ENCODE measurements at places on chromosomes 4 and X.
A peak's percentile ranks its signal among the peaks of the same experiment; 100 is the strongest.

GRCh38 chr4:70759126-70759525 lies 37.4 kb downstream of the RUFY3 start:
- peak; percentile 37 for DNase-seq

GRCh38 chr4:29390921-29391320 lies 1329.2 kb upstream of the PCDH7 start:
- no peak for DNase-seq

DNA sequence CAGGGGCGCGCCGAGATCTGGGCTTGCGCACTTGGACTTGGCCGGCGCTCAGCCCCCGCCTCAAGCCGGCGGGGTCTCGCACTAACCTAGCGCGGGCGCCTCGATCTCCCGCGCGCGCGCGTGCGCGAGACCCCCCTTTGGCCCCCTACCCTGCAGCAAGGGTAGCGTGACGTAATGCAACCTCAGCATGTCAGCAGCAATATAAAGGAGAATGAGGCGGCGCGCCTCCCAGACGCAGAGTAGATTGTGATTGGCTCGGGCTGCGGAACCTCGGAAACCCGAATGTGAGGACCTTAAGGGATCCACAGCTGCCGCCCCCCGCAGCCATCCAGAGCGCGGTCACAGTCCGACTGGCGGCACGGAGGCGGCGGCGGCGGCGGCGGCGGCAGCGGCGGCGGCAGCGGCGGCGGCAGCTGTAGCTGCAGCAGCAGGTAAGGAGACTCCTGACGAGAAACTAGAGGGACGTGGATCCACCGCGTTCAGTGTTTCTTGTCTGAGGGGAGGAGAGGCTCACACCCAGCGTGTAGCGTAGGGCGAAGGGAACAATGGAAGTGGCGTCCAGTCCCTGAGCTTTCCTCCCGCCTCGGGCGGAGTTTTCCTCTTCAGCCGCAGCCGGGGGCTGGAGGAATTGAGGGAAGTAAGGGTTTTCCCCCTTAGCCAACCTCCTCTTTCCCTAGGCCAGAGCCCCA lies at the start of the genes SATL1 and ZNF711:
Gene SATL1 (minus strand): TSS at position 19 of the 689 bp plus-strand sequence. CDS start 134,811 bp downstream, outside the sequence.
Gene ZNF711 (plus strand): TSS at position 231 of the 689 bp plus-strand sequence. CDS start 3,582 bp downstream, outside the sequence.
- DNase-seq = peak; percentile 67

DNA sequence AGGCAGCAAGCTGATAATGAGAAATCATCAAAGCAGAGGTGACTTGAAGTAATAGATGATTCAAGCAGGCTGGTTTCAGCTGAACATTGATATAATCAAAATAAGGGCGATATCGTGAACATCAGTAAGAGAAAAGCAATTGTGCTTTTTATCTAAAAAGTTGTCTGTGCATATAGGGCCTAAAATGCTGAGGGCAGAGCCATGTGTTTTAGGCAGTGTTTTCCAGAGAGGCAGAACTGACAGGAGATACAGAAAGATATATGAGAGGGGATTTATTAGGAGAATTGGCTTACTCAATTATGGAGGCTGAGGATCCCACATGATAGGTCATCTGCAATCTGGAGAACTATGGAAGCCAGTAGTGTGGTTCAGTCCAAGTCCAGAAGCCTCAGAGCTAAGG lies 136.5 kb upstream of the NPY2R start:
- DNase-seq = no peak

- DNase-seq = no peak
These were observed 37.5 kb downstream of the FGFBP1 start for GRCh38 chr4:15901007-15901406.

- no peak for DNase-seq
These were observed 11.4 kb downstream of the INTS6L start for GRCh38 chrX:135531813-135532212.

GRCh38 chrX:103520386-103520785 lies 1.1 kb upstream of the RAB40A start:
- peak; percentile 90 for DNase-seq

DNA sequence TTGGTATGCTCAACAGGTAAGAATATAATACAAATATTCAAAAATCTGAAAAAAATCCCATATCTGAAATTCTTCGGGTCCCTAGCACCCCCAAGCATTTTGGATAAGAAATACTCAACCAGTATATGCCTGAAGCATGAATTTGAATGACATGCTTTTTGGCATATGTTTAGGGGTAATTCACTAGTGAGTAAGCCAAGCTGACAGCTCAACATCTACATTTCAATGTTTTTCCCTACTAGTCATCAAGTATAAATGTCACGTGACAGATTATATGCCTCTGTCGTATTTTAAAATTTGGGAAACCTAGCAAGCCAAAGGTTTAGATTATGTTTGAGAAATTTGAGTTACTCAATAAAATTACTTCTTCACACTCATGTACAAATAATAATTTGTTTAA lies 125.1 kb downstream of the FGF16 start:
- DNase-seq = no peak

DNA sequence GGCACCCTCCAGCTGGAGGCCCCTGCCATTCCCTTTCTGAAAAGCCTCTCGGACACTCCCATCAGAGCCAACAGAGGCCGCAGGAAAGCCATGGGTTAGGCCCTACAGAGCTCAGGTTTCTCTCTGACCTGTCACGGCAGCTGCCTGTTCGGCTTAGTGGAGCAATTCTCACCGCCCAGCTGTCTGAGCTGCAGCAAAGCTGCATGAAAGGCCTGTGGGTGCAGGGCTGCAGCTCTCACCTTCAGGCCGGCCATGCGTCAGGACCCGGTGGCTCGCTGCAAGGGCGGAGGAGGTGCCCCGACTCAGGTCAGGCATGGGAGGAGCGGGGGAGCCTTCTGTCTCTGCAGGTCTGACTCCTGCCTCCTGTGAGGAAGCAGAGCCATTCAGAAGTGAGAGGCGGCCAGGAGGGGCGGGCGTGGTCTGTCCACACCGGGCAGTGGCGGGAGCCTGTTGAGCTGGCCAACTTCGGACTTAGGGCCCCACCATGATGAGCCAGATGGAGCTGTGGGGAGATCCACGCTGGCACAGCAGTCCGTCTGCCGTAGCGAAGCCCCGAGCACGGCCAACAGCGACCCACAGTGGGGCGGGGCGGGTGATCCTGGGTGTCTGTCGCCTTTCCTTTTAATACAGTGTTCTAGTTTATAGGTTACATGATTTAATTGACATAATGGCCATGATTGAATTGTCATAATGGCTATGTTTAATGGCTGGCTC lies 23.4 kb downstream of the PDE6B start:
- no peak for DNase-seq

- no peak for DNase-seq
These were observed 10.8 kb downstream of the CLCN4 start for GRCh38 chrX:10167573-10167972.

GRCh38 chr4:113673450-113673849 lies 88.1 kb downstream of the CAMK2D start:
- DNase-seq = no peak

- no peak for DNase-seq
These were observed 407.0 kb downstream of the KLHL4 start for GRCh38 chrX:87924619-87925018.

- DNase-seq = no peak
These were observed 49.0 kb downstream of the AMMECR1 start for GRCh38 chrX:110268886-110269285.

DNA sequence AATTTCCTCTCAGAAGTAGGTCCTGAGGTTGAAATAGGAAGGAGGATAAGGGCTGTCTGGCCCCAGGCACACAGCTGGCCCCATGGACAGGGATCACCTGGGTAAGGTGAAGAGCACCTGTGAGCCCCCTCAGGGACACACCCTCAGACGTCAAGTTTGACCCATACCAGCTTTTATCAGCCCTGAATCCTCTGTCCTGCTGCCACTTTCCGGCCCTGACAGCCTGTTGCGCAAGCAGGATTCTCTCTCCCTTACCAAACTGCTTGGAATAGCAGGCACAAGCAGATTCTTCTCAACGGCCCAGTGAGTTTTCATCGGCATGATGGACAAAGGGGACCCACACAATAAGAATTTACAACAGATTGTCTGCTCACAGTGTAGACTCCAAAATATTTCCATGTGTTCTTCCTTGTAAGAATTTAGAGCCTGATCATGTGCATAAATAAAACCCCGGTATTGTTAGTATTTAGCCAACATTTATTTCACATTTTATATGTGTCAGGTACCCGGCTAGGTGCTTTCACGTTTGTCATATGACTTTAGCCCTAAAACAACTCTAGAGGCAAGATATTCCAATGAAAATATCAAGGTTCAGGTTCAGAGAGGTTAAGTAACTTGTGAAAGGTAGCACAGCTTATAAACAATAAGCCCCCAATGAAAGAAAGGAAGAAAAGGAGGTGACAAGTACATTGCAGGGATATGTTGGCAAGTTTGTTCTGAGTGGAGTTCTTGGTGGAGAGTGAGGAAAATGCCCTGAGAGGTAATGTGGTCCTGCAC lies 107.2 kb upstream of the KIT start:
- DNase-seq = peak; percentile 34

- no peak for DNase-seq
These were observed 585.1 kb upstream of the FRG1 start for GRCh38 chr4:189355590-189355989.

DNA sequence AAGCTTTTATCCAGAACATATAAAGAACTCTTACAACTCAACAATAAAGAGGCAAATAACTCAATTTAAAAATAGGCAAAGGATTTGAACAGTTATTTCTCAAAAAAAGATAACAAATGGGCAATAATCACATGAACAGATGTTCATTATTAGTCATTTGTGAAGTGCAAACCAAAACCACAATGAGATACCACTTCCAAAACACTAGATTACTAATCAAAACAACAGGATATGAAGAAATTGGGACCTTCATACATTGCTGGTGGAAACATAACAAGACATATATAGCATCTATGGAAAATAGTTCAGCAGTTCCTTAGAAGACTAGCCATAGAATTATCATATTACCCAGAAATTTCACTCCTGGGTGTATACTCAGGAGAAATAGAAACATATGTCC lies 224.6 kb downstream of the FBXO8 start:
- peak; percentile 10 for DNase-seq

DNA sequence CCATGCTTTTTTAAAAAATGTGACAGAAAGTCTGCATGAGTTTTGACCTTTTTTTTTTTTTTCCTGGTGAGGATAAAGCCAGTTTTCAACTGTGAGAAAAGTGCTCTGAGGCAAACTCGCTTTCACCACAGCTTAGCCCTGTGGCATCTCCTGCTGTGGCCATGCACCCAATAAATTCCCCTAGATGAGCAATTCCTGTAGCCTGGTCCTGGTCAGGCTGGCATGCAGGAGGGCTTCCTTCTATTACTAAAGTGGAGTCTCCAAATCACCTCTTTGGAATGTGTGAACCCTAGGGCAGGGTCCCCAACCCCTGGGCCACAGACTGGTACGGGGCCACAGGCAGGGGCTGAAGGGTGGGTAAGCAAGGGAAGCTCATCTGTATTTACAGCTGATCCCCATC lies 265.4 kb downstream of the RAPGEF2 start:
- no peak for DNase-seq

GRCh38 chr4:81724925-81725329 lies 253.2 kb upstream of the RASGEF1B start:
- DNase-seq = no peak

GRCh38 chr4:110106931-110107296 lies 91.5 kb downstream of the ELOVL6 start:
- DNase-seq = peak; percentile 65

- peak; percentile 48 for DNase-seq
These were observed 32.3 kb downstream of the RASL11B start for GRCh38 chr4:52894443-52894842.

DNA sequence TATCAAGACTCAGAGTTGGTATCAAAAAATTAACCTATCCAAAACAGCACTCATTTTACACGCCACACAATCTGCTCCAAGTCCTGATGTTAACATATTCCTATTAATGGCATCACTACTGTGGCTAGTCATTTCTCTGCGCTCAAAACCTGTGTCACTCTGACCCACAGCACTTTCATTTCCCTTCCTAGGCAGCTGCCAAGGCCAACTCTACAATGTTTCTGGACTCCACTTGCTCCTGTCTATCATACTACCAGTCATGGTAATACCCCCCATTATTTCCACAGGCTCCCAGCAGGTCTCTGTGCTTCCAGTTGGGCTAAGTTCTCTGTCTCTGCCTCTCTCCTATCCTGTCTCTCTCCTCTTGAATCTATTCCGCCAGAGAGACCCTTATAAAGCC lies 323.6 kb downstream of the NR3C2 start:
- DNase-seq = no peak

- DNase-seq = peak; percentile 3
These were observed 576.9 kb upstream of the PCDH10 start for GRCh38 chr4:132572210-132572609.

- no peak for DNase-seq
These were observed 1.3 kb upstream of the SOD3 start for GRCh38 chr4:24794051-24794450.

DNA sequence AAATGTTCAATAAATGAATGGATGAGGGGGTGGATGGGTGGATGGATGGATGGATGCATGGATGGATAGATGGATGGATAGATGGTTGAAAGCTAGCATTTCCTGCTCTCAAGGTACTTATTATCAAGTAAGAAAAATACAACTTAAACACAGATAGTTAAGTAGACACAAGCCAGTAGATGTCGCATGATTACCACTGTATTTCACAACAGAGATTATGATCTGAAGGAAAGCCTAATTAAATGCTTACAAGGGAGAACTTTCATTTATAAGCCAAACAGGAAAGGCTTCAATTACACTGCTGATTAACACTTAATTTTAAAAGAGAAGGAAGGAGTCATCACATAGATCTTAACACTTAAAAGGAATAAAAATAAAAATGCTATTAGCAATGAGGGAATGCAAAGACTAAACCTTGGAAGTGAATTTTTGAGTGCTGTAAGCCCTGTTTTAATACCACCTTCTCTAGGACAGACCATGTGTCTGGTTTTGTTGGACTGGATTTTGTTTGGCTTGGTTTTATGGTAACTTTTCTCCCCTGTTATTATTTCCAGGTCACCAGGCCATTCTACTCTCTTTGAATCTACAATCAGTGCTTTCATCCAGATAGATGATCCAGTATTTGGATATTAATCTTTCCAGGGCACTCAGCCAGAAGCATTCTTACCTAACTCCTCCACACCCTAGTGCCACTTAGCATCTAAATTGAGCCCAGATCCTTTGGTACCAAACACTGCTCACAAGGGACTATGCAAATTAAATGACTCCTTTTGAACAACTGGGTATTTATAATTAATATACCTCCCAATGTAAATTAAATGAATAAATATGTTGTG lies 75.5 kb upstream of the SLC39A8 start:
- DNase-seq = peak; percentile 28

DNA sequence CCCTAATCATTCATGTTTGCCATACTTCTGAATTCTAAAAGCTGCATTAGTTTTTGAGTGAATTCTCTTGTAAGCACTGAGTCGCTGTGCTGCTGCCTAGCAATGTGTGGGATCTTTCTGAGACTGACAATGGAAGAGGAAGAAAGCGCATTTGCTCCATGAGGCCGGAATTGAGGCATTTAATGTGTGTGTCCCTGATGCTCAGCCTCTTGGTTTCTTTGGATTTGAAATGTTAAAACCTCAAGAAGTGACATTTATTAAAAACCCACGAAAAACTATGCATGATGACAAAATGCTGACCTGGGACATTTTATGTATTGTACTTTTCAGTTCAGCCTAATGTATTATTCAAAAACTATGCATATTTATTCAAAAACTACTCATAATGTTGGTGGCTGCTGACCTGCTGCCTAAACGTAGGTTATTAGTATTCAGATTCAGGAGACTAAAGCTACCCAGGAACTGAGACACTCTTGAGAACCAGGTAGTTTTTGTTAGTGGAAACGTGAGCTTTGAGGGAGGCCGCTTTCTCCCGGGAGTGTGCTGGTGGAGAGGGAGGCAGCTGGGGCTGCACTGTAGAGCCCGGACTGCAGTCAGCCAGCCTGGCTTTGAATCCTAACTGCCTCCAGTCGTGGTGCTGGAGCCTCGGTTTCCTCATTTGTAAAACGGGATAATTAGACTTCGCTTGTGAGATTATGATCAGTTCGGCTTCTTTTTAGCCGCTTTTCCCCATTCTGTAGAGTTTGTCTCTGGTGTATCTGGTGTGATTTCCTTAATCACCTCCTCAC lies 11.3 kb downstream of the RGS12 start:
- no peak for DNase-seq

- DNase-seq = no peak
These were observed 143.5 kb upstream of the FTHL17 start for GRCh38 chrX:31215277-31215815.

Data from fibroblast of skin of right quadriceps (primary cell).